NCI-H1105 treated with DMSO at 0.1 percent for 48 hours (cell line): ENCODE measurements at places on chromosomes 4 and X.

DNA sequence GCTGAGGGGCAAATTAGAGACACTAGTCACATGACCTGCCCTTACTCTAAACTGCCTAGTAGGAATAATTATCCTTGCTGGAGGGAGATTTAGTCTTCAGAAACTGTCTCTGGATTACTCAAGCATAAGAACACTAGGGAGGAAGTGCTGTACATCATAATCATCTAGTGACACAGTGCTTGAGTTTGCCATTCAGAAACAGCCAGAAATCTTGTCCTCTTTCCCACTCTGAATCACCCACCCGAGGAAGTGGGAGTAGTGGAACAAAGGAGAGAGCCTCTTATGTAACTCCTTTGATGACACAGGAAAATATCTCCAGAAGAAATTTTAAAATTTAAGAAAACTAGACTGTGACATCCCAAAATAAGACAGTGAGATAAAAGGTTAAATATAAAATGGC lies 69.3 kb upstream of the PCDH19 start:
- no peak for DNase-seq

DNA sequence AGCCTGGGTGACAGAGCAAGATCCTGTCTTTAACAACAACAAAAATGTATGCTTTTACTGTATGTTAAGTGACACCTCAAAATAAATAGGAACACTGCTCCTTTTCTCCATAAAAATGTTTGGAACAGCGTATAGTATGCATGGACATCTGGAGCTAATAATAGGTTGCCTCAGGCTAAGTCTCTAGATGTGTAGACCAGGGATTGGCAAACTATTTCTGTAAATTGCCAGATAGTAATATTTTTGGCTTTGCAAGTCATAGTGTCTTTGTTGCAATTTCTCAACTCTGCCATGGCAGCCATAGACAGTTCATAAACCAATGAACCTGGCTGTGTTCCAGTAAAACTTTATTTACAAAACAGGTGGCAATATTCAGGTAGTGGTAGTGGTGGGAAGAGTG lies 76.6 kb upstream of the CBLL2 start:
- DNase-seq: no peak

GRCh38 chr4:139242511-139243051 lies 37.4 kb downstream of the MGARP start:
- no peak for DNase-seq

GRCh38 chr4:162959046-162959445 lies 207.6 kb downstream of the NAF1 start:
- no peak for DNase-seq

- DNase-seq: peak; percentile 12
These were observed 104.9 kb downstream of the FAM53A start for GRCh38 chr4:1579001-1579900.

DNA sequence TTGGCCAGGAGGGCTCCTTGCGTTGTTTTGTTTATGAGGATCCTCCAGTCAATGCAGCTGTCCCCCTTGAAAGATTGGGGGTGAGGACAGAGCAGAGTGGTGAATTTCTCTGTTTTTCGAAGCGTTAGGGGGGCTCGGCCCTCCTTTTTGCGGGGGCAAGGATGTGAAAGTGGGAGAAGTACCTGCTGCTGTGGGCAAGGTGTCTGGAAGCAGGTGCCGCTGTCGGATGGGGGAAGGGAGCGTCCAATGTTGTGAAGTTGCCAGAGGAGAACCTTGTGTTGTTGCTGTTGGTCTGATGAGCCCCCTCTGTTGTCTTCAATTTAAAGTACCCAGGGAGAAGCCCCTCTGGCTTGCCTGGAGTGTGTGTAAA lies 613 bp downstream of the GLRB start:
- peak; percentile 12 for DNase-seq

DNA sequence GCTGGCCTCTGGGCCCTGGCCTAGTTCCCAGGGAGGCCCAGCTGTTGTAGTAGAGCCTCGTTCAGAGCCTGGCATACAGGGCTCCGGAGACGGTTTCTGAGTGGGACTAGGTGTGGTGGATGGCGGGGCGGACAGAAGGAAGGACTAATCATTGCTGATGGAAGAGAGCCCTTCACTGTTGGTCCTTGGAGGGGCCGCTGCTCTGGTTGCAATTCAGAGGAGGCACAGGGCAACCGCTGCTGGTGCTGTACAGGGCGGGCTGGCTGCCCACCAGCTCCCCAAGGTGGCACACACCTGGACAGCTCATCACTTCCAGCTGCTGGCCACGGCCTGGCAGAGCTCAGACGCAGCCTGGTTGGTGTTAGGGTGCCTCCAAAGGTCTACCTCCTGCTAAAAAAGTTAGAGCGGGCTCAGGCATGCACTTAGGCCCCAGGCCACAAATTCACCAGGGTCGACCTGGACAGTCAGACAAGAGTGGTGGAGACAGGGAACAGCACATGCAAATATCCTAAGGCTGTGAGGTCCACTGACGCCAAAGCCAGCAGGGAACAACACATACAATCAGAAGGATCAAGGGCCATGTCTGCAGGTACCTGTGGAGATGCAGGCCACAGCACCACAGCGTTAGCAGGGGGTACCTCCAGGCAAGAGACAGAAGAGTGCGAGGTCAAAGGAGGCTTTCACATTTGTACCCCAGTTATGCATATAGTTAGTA lies 7.5 kb upstream of the RNF4 start:
- DNase-seq: no peak

GRCh38 chr4:31351695-31352094 lies 631.5 kb downstream of the PCDH7 start:
- DNase-seq: no peak

GRCh38 chr4:90841676-90842075 lies 714.5 kb downstream of the CCSER1 start:
- DNase-seq: no peak

DNA sequence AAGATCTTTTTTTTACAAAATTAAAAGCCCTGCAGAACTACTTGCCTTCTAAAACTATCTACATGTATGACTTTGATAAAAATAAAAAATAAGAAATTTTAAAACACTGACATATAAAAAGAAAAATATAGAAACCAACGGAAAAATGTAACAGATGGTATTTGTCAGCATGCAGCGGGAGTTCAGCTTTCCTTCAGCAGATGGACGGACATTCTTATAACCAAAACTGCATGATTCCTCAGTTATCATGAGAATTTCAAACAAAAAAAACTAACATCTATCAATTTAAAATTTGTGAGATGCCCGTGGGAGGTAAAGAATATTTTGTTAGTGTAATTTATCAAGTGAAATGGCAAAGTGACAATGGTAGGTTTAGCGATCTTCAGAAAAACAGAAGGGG lies 23.2 kb downstream of the RWDD4 start:
- no peak for DNase-seq

DNA sequence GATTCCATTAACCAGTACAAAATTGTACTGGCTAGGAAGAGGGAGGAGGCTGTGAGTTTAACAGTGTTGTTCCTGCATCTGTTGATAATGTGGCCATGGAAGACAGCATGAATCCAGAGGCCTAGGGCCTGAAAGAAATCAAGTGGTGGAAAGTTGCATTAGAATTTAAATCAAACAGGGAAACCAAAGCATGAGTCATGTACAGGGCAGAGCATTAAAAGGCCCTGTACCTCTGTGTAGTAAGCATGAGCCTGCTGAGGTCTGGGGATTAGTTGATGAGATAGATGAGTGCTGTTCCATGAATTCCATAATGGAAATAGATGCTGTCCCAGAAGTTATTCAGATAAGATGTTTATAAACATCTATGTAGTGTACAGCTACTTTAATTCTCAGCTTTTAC lies 58.3 kb downstream of the MID1IP1 start:
- DNase-seq: no peak

- no peak for DNase-seq
These were observed 184.9 kb downstream of the COMMD8 start for GRCh38 chr4:47278631-47279030.

DNA sequence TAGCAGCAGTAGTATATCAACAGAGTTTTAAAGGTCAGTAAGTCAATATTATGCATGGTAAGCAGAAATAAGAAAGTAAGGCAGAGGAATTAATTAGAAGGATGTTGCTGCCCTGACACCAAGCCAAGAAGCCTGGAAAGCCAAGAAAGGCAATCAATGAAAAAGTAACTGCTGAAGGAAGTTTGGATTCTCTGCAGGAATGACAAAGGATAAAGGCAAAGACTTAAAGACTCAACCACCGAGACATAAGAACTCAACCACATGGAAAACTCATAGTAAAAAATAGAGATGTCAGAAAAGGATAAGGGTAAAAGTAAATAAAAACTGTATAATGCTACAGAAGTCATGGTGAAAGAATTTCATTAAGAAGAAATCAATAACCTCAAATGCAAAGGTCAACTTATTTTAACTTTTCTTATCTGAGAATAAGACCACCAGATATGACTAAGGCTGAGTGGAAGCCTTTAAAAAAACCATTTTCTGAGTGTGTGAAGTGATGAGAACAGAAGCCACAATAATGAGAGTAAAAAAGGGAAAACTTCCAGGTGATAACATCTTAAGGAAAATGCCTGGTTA lies 55.2 kb downstream of the NEK1 start:
- no peak for DNase-seq

- DNase-seq: no peak
These were observed 344.1 kb downstream of the SH2D1A start for GRCh38 chrX:124690495-124690894.

GRCh38 chrX:120761810-120762209 lies 113.9 kb downstream of the CT47B1 start:
- DNase-seq: no peak

DNA sequence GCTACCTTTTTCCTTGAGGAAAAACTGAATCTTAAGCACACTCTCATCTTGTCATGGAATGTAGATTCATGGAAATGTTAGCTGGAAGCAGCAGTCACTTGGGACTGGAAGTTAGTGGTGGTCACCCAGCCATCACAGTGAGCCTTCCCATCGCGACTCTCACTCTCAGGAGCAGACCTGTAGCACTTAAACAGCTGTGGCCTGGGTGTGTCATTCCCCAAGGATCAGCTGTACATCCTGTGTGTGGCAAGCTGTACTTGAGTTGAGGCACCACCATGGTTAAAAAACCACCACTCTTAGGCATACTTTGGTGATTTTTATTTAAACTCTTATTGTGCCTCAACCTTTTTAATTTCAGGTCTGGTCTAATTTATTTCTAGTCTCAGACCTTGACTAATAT lies 46.7 kb downstream of the JADE1 start:
- no peak for DNase-seq

GRCh38 chrX:20315140-20315539 lies 48.4 kb upstream of the RPS6KA3 start:
- no peak for DNase-seq

- no peak for DNase-seq
These were observed 44.3 kb downstream of the AR start for GRCh38 chrX:67587946-67588624.

DNA sequence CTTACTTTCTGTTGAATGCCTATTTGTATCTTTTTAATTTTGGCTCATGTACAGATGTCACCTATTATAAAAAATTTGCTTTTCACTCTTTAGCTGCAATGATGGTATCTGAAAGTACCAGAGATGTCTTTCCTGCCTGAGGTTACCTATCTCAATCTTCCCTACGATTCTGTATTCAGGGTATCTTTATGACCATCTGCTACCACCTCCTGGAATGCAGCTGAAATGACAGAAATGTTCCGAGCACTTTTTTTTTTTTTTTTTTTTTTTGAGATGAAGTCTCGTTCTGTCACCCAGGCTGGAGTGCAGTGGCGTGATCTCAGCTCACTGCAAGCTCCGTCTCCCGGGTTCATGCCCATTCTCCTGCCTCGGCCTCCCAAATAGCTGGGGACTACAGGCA lies 136.4 kb downstream of the REPS2 start:
- peak; percentile 10 for DNase-seq

DNA sequence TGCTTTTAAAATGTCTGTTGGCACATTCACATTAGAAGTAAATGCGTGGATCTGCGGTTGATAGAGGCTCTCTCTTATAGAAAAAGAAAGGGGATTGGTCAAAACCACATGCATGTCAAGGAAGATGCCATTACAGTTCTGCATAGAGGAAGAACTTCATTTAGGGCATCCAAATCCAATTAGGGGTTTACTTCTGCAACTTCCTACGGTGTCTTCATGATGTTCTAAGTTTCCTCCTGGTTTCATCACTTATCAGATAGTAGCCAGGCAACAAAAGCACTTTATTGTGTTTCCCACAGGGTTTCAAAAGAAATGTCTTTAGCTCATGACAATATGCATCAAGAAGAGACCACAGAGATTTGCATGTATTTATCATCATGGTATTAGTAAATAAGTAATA lies 136.0 kb upstream of the HPGD start:
- DNase-seq: no peak

GRCh38 chrX:2708592-2709188 lies 17.6 kb downstream of the CD99 start:
- DNase-seq: no peak

GRCh38 chrX:46587158-46587557 lies 13.6 kb downstream of the CHST7 start:
- no peak for DNase-seq

DNA sequence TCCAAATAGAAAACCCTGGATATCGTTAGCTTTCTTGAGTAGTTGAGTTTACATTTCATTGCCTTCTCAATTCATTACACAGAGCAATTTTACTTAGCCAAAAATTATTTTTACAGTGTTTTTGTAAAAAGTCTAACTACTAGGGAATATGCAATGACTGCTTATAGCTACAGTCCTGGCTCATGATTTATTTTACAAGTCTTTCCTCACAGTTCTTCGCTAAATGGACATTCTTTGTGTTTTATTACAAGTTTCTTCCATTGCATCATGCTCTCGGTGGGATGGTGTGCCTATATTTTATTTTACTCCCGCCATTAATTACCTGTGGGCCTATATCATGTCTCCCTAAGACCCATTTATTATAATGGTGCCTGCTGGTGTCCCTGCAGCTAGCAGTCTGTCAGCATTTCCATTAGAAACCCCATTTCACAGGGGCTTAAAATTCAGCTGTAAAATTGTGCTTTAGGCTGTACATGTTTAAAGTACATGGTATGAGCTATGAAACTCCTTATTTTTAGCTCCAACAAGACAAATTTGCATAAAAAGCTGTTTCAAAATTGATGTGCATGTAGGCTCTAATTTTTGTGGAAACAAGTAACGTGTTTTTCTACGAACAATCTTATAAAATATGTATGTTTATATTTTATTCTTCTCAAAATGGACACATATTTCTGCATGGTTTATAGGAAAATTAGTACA lies 227.4 kb downstream of the SLC7A11 start:
- DNase-seq: no peak

DNA sequence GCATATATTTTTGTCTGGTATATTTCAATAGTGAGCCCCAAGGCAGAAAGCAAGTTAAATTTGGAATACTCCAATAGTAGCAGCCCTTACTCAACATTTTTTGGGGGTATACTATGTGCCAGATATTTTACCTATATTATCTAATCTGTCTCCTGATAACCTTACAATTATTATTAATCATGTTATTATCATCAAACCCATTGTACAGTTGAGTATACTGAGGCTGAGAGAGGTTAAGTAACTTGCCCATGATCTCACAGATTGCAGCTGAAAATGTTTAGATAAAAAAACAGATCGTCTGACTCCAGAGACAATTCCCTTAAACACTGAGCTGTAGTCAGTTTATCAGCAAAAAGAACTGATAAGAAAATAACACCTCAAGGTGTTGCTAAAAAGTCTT lies 6.5 kb upstream of the RBBP7 start:
- no peak for DNase-seq

GRCh38 chrX:150834695-150835094 lies 63.8 kb downstream of the CD99L2 start:
- DNase-seq: no peak

GRCh38 chrX:65821721-65822496 lies 154.5 kb downstream of the MSN start:
- DNase-seq: peak; percentile 33

- DNase-seq: no peak
These were observed 84.1 kb upstream of the MAGEA4 start for GRCh38 chrX:151828439-151829080.

- peak; percentile 48 for DNase-seq
These were observed 159.2 kb upstream of the SLC7A11 start for GRCh38 chr4:138401334-138401733.
